ENCODE measurements at places on chromosomes 3 and 15.
A peak's percentile ranks its signal among the peaks of the same experiment; 100 is the strongest.

- DNase-seq = no peak
Measured at GRCh38 chr15:44738340-44738984, 2.1 kb downstream of the TRIM69 start.

GRCh38 chr3:112656043-112656442 is 15.1 kb upstream of the CCDC80 start:
- DNase-seq = no peak

DNA sequence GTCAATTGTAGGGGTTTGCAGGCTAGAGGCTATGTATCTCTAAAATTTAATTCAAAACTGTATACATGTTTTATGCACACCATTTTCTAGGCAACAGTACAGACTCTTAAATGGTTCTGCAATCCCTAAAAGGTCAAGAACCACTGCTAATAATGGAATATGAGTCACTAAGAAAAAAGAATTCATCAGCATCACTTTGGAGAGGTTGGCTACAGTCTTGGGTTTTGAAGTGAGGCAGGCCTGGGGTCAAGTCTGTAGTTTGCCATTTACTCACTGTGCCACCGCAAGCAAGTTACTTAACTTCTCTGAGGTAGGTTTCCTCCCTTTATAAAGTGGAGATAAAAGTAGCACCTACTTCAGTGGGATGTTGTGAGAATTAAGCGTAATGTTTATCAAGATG is 33.7 kb downstream of the THRB start:
- no peak for DNase-seq

GRCh38 chr3:13207578-13207922 is 134.3 kb upstream of the IQSEC1 start:
- no peak for DNase-seq

DNA sequence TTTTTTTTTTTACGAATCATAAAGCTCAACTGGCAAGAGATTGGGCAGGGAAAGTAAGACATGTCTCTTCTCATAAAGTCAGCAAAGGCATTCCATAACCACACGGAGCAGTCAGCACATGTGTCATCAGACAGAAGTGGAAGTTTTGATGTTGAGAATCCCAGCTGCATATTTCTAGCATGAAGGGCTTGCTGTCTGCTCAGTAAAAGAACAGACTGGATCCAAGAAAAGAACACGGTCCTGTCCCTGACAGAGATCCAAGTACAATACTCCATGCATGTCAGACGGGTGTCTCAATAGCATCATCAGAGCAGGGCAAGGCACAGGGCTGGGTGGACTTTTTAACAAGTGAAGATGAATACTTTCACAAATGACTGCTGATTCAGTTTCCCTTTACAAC is 38.2 kb downstream of the ABI3BP start:
- DNase-seq = no peak

DNA sequence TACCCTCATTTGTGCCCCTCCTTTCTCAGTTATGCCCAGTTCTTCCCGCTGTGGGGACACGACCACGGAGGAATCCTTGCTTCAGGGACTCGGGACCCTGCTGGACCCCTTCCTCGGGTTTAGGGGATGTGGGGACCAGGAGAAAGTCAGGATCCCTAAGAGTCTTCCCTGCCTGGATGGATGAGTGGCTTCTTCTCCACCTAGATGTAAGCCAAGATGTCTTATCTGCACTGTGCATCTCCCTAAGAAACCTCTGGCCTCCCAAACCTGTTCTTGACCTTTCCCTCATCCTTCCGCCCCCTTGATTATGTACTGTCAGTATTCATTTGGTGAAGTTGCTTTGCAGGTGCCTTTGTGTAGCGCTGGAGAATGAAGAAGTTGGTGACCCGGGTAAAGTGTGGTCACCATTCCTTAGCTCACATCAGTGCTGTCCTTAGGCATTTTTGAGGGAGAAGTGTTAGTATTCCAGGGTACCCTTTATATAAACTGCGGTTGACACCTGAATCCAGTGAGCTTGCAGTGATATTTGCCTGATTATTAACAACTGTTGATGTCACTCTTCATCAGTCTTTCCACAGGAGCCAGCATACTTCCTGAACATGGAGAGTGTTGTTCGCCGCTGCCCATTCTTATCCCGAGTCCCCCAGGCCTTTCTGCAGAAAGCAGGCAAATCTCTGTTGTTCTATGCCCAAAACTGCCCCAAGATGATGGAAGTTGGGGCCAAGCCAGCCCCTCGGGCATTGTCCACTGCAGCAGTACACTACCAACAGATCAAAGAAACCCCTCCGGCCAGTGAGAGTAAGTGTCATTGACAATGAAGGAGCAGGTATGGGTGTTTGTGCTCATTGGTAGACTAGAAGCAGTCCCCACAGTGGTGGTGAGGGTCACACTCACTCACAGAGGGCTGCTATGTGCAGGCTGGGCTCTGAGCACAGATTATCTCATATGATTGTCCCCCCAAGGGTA is 966 bp downstream of the ALAS1 start:
- no peak for DNase-seq

- no peak for DNase-seq
Measured at GRCh38 chr3:40720863-40721262, 196.1 kb downstream of the ZNF621 start.

DNA sequence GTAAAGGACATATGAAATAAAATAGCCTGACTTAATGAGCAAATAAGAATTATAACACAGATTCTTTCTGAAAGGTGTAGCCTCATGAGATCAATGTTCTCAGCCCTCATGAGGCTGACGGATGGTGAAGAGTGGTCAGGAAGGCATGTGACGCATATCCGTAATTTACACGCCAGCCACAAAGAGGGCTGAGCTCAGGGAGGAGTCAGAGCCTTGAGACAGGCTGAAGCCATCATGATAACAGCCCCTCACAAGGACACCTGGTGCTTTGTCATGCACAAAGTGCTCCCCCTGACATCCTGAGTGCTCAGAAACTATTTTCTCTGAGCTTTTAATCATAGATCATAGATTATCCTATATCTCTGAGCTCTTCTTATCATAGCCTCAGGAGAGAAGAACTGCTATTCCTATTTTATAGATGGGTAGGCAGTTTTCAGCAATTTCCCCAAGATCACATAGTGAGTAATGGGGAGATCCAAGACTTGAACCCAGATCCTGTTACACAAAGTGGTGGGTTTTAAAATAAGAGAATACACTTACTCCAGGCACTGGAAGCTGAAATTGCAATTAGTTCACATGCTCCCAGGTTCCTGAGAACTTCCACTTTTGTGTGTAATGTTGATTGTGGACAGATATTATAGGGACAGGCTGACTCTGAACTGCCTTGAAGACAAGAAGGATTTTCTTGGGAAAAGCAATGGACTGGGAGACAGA is 267.1 kb downstream of the RPLP1 start:
- DNase-seq = peak; percentile 51

DNA sequence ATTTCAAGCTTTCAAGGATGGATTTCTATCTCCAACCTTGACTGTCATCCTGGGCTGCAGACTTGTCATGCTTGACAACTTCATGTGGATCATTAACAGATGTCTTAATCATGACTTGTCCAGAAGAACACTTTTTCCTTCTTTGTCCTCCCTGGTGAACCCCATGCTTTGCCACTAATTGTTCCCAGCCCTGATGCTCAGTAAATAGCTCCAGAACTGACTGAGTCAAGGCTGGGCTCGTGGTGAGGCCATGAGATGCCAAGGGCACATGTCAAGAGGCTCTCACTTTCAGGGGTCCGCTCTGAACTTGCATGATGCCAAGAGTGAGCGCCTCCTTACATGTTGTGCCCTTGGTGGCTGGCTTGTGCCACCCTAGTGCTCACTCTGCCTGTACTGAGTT is 48.9 kb upstream of the KY start:
- DNase-seq = no peak

DNA sequence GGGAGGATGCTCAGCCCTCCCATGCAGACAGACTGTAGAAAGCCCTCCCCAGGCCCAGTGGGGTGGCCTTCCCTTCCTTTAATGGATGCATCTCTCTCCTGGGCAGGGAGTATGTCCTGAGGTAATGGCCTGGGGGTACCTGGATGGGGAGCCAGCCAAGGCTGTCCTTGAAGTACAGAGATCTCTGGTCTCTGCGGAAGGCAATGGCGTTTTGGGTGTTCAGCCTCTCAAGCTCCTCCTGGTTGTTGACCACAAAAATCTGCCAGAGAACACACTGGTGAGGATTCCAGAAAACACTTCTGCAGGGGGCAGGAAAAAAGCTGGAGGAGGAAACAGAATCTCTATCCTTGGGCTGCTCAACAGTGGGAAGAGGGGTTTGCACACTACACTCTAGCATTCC is 28.9 kb downstream of the EAF1 start:
- DNase-seq = no peak

GRCh38 chr3:132382267-132382666 is 35.0 kb upstream of the DNAJC13 start:
- no peak for DNase-seq

- no peak for DNase-seq
Measured at GRCh38 chr3:68485051-68485450, 447.3 kb downstream of the TAFA4 start.

DNA sequence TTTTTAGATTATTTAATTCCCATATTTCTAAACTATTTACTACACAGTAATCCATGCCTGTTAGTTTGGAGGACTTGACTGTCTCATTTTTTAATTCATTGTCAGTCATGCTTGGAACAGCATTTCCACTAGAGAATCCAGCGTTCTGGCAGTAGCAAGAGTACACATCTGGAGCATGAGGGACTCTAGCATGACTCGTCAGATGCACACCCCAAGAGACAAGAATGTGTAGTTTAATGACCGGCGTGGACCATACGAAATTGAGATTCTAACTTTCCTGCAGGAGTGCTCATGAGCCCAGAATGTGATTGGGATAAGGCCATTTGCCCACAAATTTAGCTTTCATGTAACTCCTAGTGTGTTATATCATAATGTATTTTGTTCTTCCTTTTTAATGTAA is 48.9 kb downstream of the ASB7 start:
- DNase-seq = no peak

- no peak for DNase-seq
Measured at GRCh38 chr15:45199136-45199810, 11.5 kb upstream of the SHF start.

DNA sequence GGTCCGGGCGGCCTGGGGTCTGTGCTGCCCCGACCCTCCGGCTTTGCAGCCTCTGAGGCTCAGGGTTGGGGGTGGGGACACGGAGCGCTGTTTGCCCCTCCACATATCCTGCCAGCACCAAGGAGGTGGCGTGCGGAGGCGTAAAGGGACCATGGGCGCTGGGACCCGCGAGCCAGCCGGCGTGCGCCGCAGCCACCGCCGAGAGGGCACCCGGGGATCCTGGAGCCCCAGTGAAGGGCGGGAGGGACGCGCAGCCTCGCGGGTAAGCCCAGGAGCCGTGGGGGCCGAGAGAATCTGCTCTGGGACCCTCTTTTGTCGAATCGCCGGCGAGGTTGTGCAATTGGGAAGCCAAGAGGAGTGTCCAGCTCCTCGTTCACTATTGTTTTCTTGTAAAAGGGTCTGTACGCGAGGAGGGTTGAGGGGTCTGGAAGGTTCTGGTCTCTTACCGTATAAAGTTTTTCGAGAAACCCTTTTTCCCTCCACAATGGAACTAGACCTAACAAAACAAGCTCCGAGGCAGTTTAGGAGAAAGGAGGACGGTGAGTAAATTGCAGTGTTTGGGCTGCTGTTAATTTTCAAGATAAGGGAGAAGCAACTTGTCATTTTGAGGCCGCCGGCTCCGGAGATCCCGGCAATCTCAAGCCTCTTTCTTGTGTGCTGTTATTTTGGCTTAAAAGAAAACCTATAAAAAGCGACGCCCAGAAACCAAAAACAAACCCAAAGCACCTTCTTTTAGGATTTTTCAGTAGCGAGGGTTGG is 29.9 kb upstream of the ST3GAL6 start:
- no peak for DNase-seq

- no peak for DNase-seq
Measured at GRCh38 chr3:194755671-194756459, 70.2 kb downstream of the FAM43A start.

GRCh38 chr3:58962816-58963215 is 87.0 kb downstream of the CFAP20DC start:
- no peak for DNase-seq

DNA sequence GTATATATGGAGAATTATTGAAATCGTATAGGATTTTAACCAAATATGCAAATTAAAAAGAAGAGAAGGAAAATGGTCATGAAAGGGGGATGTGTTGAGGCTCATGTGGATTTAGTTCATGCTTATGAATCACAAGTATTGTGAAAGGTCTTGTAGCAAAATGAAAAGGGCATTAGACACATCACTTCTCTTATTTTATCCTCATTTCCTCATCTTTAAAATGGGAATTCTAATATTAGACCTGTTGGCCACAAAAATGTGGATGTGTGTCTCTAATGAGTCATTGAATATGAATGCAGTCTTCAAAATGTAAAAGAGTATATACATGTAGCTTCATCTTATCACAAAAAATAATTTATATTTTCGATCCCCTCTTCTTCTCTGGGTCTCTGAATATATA is 14.9 kb upstream of the ALCAM start:
- no peak for DNase-seq

DNA sequence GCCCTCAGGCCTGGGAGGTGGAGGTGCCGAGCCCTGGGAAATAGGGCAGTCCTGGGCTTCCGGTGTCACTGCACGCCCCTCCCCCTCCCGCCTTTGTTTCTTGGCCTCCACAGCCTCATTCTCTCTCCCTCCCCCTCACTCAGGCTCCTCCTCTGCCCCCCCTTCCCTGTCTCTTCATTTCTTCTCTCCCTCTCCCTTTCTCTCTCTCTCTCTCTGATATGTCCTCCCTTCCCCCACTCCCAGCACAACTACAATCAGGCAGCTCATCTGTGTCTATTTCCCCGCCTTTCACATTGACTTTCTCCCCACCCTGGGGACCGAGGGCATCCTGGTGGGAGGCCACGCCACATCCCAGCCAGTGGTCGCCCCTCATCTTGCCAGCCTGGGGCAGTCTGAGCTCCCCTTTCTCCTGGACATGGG is 40.2 kb downstream of the IDH2 start:
- DNase-seq = no peak

DNA sequence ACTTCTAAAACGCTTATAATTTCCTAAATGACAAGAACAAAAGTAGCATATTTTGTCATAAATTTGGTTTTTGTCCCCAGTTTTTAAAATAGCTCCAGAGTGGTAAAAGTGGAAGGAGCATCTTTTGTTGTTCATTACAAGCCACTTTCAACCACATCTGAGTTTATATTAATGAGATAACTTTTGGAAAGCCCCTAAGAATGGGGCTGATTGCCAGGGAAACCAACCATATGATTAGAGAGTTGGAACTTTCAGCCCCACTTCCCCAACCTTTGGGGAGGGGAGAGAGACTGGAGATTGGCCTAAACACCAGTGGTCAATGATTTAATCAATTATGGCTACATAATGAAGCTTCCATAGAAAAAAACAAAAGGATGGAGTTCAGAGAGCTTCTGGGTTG is 57.4 kb downstream of the CPA3 start:
- DNase-seq = no peak

- DNase-seq = no peak
Measured at GRCh38 chr3:132789959-132790358, 67.8 kb upstream of the NPHP3 start.
